Hematopoietic multipotent progenitor cell treated with erythropoietin and hydrocortisone succinate and interleukin-3 and kit ligand, for 17 days (in vitro differentiated cells): ENCODE measurements at places on chromosomes 12 and 14.

DNA sequence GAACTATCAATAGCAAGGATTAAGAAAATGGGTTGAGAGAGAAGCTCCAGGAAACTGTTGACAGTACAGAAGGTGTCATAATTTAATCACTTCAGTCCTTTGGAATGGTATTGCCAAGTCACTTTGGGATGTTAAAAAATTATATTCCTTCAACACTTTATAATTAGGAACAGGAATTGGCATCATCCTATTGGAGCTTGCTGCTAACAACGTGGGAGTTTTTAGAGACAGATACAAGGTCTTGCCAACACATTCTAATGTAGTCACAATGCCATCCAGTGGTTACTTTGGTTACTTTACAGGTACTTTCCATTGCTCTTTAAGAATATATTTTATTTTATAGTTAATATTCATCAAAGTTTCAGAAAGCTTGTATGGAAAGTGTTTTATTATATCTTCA lies 310.1 kb downstream of the SYT1 start:
- no peak for DNase-seq

DNA sequence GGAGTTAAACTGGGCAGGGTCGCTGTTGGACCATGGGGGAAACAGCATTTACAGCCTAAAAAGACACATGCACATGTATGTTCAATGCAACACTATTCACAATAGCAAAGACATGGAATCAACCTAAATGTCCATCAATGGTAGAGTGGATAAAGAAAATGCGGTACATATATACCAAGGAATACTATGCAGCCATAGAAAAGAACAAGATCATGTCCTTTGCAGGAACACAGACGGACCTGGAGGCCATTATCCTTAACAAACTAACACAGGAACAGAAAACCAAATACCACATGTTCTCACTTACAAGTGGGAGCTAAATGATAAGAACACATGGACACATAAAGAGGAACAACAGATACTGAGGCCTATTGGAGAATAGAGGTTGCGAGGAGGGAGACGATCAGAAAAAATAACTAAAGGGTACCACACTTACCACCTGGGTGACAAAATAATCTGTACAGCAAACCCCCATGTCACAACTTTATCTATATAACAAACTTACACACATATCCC lies 25.0 kb upstream of the SRP54 start:
- DNase-seq: no peak

DNA sequence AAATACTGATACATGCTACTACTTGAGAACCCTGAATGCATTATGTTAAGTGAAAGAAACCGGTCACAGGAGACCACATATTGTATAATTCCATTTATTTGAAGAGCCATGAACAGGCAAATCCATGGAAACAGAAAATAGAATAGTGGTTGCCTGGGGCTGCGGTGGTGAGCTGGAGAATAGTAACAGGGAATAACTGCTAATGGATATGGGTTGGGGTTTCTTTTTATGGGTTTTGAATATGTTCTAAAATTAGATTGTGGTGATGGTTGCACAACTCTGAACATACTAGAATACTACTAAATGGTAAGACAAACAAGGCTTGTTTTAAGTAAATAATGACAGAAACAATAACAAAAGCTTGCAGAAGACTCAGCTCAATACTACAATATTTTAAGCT lies 293.0 kb downstream of the BTG1 start:
- DNase-seq: no peak

GRCh38 chr12:108305520-108305919 lies 33.6 kb downstream of the CMKLR1 start:
- no peak for DNase-seq

GRCh38 chr12:103519632-103520031 lies 23.9 kb upstream of the C12orf42 start:
- DNase-seq: no peak

DNA sequence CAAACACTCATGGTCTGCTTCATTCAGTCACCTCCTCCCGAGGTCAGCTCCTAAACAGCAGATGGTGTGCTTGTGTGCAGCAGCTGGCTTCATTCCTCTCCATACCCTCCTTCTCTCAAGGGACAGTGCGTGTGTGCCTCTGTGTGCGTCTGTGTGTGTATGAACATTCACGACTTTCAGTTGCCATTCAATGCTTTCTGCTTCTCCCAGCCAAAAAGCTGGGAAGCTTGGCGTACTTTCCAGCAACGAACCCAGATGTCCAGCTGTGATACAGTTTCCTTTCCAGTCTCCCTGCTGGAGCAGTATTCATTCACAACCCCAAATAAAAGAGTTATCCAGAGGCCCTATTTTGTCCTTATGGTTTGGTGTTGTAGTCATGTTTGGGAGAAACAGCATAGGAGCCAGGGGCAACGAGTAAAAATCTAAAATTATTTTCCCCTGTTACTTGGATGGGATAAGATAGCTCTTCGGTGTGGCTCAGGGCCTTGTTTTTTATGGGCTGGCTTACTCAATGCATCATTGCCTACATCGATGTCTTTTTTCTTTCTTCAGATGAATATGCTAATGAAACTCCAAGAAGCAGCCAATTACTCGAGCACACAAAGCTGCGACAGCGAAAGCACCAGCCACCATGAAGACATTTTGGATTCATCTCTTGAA lies 379.3 kb downstream of the NAV3 start:
- DNase-seq: no peak

GRCh38 chr12:93777254-93777653 lies 100.1 kb downstream of the CRADD start:
- no peak for DNase-seq

GRCh38 chr14:64730681-64731080 lies 26.5 kb downstream of the PLEKHG3 start:
- no peak for DNase-seq

DNA sequence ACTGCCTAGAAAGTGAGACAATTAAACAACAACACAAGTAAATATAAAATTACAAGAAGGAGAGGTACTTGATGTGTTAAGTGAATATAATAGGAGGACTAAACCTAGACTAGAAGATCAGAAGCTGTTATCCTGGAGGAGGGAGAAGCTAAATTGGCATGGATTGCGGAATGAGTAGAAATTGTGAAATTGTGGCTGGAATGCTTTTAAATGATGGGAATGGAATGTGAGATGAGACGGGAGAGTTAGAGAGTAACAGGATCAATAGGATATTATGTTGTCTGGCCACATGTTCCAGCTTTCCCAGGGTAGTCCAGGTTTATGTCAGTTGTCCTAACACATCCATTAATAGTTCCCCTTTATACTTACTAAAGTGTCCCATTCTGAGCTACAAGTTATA lies 44.0 kb upstream of the CPNE8 start:
- no peak for DNase-seq

DNA sequence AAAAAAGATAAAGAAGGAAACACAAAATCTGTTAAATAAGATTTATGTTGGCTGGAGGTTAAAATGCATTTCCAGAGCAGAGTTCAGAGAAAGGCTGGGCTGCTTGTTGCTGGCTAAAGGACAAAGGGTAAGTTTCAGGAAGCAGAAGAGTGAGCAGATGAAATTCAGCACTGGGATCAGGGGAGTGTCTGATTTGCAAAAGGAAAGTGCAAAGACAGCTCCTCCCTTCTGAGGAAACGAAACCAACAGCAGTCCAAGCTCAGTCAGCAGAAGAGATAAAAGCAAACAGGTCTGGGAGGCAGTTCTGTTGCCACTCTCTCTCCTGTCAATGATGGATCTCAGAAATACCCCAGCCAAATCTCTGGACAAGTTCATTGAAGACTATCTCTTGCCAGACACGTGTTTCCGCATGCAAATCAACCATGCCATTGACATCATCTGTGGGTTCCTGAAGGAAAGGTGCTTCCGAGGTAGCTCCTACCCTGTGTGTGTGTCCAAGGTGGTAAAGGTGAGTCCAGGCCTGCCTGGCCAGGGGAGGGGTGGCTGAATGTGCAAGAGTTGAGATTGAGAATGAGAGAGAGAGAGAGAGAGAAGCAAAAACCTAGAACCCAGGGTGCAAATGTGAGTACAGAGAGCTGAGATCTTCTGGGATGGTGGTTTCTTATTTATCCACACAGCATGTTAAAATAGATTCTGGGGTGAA lies at the start of gene OAS1:
Gene OAS1, plus strand, starts transcription at position 251 of the 703 bp plus-strand sequence. Its CDS starts 78 bp downstream, at position 329.
- no peak for DNase-seq

- no peak for DNase-seq
These were observed 332.6 kb downstream of the AEBP2 start for GRCh38 chr12:19771858-19772257.
